ENCODE measurements at places on chromosomes 6 and 20.

- no peak for DNase-seq
Measured at GRCh38 chr6:38671885-38672467, 31.0 kb downstream of the GLO1 start.

- DNase-seq = no peak
Measured at GRCh38 chr6:14671261-14671681, 553.7 kb downstream of the CD83 start.

- DNase-seq = no peak
Measured at GRCh38 chr6:128541261-128541660, 20.9 kb upstream of the PTPRK start.

- no peak for DNase-seq
Measured at GRCh38 chr20:38874460-38875174, 51.6 kb upstream of the FAM83D start.

DNA sequence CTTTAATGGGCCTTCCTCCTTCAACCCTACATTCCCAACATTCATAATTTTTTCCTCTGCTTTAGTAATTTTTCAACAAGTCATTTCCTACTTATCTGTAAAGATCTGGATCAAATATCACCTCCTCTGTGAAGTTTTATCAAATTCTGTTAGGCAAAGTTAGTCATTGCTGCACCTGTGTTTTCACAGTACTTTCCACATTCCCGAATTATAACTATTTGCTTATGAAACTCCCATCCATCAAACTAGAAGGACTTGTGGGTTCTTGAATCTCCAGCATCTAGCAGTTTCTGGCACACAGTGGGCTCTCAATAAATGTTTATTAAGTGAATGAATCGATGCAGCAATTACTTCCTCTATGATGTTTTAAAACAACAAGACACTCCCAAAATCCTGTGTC, 257.6 kb downstream of the HDGFL1 start:
- no peak for DNase-seq

GRCh38 chr6:33477864-33478263, 23.5 kb downstream of the ZBTB9 start:
- DNase-seq = no peak

DNA sequence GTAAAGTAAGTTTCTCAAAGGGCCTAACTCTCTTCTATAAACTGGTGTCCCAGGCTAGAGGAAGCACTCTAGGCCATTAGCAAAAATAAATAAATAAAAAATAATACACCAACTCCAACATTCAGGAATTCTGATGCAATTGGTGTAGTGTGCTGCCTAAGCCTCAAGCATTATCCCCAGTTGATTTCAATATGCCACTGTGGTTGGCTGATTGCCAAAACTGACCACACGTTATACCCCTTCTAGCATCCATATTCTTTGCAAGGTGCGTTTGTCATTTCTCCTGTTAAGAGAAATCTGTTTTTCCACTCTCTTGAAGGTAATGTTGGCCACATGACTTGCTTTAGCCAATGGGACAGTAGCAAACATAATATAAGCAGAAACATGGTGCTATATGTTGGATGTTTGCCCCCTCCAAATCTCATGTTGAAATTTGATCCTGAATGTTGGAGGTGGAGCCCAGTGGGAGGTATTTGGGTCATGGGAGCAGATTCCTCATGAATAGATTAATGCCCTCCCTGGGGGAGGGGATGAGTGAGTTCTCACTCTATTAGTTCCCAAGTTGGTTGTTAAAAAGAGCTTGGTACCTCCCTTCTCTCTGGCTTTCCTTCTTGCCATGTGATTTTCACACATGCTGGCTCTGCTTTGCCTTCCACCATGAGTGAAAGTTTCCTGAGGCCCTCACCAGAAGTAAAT, 71.9 kb upstream of the PLCB4 start:
- no peak for DNase-seq

Measured in stimulated activated naive CD4-positive, alpha-beta T cell (primary cell).